ENCODE measurements at places on chromosomes 3 and 15. TPM values are rescaled to one million over a fixed set of nuclear protein-coding genes. Genes with fewer than 3 reads are reported as not detected.

DNA sequence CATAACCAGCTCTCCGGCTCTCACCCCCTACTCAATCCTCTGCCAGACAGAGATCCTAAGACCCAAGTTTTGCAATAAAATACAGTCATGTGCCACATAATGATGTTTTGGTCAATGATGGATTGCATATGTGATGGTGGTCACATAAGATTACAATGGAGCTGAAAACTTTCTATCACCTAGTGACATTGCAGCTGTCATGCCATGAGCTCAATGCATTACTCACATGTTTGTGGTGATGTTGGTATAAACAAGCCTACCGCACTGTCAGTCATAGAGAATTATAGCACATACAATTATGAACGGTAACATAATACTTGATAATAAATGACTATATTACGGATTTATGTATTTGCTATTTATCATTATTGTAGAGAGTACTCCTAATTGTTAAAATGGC is 26.9 kb upstream of the SAMMSON start:
- H3K4me1 ChIP-seq: no peaks in the 10 kb centered on the region
- no peak overlapping the region for H3K4me3 ChIP-seq
- no peaks in the 10 kb centered on the region for H3K27me3 ChIP-seq
- H3K27ac ChIP-seq: no peak overlapping the region

GRCh38 chr3:179020112-179020511 is 51.5 kb downstream of the ZMAT3 start:
- H3K4me1 ChIP-seq: no peaks in the 10 kb centered on the region
- no peak for DNase-seq
- no peaks in the 10 kb centered on the region for H3K27me3 ChIP-seq

DNA sequence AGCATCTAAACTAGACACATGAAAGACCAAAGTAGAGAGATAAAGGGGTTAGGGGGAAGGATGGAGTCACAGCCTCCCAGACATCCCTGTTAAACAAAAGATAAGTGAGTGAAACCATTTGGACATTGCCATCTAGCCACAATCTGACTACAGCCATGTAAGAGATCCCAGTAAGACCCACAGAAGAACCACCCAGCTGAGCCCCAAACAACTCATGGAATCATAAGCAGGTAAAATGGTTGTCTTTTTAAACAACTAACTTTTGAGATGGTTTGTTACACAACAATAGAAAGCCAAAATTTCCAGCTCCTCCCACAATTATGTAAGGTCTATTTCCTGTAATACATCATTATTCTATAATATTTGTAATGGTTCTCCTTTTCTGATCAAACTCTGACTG is 437.5 kb downstream of the IGSF11 start:
- DNase-seq: no peak
- H3K27me3 ChIP-seq: no peaks in the 10 kb centered on the region
- H3K4me1 ChIP-seq: no peaks in the 10 kb centered on the region
- H3K36me3 ChIP-seq: no peaks in the 10 kb centered on the region
- no peak overlapping the region for H3K27ac ChIP-seq

RARB gene
- total RNA-seq: not detected
